Panc1 (cell line): ENCODE measurements at places on chromosomes 4 and X.
A peak's percentile ranks its signal among the peaks of the same experiment; 100 is the strongest.

- no peak for DNase-seq
Observed at GRCh38 chr4:176742211-176742610, 50.5 kb downstream of the VEGFC start.

GRCh38 chr4:100290585-100290984 lies 100.3 kb upstream of the DDIT4L start:
- DNase-seq: no peak

GRCh38 chr4:53786632-53787031 lies 195.3 kb upstream of the LNX1 start:
- no peak for DNase-seq

DNA sequence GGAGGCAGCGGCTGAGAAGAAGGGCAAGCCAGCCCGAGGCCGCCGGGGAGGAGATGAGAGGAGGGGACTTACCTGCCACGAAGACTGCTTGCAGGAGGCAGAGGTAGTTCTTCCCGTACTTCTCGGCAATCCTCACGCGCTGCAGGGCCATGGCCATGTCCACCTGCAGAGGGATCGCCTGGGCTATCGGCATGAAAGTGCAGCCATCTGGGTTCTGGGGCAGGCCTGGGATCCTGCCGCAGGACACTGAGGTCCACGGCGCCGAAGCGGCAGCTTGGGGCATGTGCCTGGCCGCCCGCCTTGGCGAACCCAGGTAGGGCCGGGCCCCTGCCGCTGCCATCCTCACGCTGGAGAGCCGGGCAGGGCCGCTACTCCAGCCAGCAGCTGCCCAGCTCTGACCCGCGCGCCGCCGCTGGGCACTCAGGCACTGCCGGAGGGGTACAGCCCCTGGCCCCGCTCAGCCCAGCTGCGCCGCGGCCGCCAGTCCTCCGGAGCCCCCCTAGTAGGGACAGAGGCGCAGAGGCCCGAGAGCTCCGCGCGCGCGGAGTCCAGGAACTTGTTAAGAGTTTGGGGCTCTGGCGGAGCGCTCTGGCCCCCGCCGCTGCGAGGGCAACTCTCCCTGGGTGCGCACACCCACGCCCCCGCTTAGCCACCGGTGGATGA lies 16.0 kb downstream of the MCF2 start:
- no peak for DNase-seq

DNA sequence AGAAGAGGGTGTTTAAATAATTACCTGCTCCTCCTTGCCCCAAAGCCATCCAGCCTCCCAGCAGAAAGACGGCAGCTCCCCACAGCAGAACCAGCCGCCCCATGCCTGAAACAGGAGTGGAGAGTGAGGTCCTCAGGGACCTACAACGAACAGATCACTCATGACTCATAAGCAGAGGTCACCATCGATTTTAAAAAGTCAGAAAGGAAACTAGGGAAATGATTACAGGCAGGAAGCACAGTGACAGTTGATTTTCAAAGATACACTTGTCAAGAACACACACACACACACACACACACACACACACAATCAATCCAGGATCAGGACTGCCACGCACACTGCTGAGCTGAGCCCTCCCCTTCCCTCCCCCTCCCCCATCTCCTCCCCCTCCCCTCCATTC lies at the start of gene CRLF2:
TSS of gene CRLF2 (minus strand) at position 118 of the 400 bp plus-strand sequence. CDS start at position 103, 15 bp downstream.
- no peak for DNase-seq

- DNase-seq: no peak
Observed at GRCh38 chrX:88439935-88440334, 307.1 kb upstream of the CPXCR1 start.

DNA sequence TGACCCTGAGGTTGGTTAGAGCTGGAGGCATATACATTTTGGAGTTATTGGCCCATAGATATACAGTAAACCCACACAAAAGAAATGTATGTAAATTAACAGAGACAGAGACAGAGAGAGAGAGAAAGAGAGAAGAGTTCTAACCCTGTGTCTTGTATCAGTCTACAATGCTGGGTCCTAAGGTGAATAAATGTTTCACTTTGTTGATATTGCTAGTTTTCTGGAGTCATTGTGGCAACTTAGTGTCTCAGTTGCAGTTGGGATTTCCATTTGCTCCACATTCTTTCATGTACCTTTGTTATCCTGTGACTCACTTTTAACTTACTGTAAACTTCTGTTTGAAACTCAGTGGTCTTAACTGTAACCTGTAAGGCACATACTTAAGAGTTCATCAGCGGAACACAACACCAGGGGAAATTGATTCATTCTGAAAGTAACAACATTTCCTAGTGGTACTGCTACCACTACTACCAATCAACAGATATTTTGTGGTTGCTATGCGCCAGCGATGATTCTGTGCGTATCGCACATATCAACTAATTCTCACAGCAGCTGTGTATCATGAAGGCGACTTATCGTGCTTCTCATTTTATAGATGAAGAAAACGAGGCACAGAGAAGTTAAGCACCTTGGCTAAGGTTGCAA lies 38.5 kb upstream of the ETDA start:
- no peak for DNase-seq

GRCh38 chrX:22314211-22314610 lies 41.5 kb downstream of the CBLL2 start:
- DNase-seq: no peak

DNA sequence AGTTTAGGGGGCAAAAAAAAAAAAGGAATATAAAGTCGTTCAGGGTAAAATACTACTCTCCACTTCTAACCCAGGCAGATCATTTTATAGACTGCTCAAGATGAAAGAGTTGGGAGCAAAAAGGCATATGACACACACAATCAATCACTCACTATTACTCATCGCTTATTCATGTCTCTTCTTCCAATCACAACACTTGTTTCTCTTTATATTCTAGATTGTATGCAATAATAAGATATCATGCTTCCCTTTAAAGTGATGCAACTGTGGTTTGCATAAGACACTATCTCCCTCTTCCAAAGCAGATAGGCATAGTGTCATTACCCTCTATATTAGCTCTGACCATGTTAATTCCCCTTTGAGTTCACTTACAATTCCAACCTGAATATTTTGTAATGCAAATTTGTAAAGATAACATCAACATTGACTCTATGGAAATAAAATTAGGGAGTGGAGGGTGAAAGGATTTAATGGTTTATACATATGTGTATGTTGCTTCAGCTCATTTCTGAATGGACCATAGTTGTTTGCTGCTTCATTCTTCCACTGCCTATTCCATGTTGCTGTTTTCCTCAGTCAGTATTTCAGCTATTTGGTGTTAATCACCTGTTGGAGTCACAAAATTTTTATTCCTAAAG lies 154.9 kb upstream of the EPHA5 start:
- DNase-seq: no peak

DNA sequence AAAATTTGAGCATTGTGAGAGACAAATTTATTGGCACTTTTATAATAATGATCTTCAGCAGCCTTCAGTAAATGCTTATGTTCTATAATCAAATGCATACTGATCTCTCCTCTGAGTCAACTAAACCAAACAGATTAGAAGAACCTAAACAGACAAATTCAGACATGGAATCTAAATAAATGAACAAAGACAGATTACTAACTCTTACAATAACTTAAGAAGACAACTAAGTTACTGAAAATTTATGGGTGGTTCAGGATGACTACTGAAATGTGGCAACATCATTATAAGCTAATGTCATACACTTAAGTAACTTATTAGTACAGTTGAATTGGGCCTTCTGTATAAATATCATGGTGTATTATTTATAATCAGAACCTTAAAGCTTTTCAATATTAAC lies 127.3 kb downstream of the NEK1 start:
- DNase-seq: no peak

- DNase-seq: no peak
Observed at GRCh38 chrX:124726881-124727280, 380.5 kb downstream of the SH2D1A start.

DNA sequence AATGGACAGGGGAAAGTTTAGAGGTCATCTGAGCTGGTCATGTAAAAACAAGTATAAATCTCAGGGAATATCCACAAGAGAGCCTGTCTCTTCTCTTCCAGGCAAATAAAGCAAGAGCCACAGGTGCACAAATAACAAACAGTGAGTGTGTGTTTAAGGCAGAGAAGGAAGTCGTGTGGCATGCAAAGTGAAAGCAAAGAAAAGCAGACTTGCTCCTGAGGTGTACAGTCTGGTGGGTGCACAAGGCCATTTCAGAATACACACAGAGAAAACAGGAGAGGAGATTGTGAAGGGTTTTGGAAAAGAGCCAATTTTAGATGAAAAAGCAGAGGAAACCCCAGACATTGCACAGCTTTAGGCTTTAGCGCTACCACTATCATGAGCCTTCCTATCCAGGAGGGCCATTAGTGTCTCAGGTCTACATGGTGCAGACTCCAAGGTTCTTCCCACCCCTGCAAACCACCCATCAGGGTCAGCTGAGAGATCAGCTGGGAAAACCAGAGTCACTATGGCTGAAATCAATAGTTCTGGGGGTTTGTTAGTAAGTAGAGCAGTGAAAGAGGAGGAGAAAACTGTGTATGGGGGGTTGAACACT lies 355.8 kb downstream of the KLHL4 start:
- DNase-seq: no peak

DNA sequence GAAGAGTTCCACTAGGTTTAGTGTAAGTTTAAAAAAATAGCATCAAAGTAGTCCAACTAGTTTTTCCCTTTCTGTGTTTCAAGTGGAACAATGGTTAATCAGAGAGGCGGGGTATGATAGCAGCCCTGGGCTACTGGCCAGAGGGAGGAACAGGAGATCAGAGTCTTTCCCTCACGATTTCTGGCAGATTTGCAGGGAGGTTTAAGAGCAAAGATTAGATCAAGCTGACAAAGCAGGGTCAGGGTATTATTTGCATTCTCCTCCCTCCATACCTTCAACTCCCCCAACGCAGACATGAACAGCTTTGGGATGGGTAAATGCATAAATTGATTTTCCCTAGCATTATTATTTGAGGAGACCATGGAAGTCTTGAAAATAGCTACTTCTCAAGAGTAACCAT lies 277.6 kb upstream of the DIAPH2 start:
- DNase-seq: no peak

GRCh38 chr4:78324625-78325024 lies 226.9 kb upstream of the ANXA3 start:
- DNase-seq: no peak

GRCh38 chr4:90727938-90728337 lies 600.7 kb downstream of the CCSER1 start:
- DNase-seq: no peak

DNA sequence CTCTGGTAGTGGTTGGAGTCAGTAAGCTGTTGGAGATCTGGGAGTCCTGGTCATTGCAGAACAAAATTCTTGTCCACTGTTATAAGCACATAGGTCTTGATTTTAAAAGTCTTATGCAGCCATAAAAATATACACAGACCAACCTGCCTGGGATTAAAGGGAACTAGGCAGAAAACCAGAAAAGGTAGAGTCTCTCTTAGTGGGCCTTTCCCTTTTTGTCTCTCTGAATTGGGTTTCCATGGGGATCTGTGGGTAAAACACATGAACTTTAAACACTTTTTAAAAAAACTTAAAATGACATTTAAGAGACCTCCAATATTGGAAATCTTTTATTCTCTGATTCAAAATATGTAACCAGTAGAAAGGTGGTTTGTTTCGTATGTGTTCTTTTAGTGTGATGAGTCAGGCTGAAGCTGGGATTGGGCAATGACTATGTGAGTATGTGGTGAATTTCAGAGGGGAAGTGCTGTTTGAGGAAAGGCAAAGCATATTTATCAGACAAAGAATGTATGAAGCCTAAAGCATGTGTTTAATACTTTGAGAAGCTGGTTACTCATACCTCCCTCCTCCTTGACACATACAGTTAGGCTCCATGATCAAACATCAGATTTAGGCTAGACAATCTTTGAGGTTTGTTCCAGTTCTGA lies 29.6 kb downstream of the SLC16A2 start:
- DNase-seq: peak; percentile 27

GRCh38 chrX:13898083-13898482 lies 81.2 kb upstream of the GPM6B start:
- DNase-seq: no peak

GRCh38 chr4:2942037-2942531 lies 21.1 kb downstream of the NOP14 start:
- DNase-seq: no peak

DNA sequence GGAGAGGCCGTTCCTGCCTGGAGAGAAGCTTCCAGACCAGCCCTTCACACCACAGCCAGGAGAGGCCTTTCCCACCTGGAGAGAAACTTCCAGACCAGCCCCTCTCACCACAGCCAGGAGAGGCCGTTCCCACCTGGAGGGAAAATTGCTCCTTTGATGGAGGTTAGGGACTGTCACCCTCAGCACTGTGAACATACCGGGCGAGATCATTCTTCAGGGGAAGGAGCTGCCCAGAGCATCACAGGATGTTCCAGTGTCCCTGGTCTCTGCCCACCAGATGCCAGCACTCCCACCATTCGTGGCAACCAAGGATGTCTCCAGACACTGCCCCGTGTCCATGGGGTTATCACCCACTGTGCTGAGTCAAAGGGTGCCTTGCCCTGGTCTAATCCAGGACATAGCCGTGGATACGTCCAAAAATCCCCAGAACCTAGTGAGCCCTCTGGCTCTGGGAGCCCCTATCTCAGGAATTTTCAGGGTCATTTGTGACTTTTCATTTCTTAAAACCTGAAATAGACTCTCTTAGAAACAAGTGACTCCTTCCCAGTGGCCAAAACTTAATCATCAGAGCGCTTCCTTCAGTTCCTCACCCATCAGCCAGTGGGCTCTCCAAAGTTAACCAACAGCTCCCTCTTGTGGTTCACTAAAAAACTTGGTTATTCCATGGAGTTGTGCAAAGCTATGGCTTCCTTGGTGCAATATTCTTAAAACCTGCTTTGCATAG lies 80.2 kb downstream of the CRMP1 start:
- no peak for DNase-seq

GRCh38 chrX:115898382-115899001 lies 272.1 kb upstream of the AGTR2 start:
- DNase-seq: no peak

- DNase-seq: no peak
Observed at GRCh38 chrX:74272230-74272629, 31.8 kb upstream of the ZCCHC13 start.

- no peak for DNase-seq
Observed at GRCh38 chrX:68758671-68759070, 70.2 kb upstream of the EFNB1 start.

DNA sequence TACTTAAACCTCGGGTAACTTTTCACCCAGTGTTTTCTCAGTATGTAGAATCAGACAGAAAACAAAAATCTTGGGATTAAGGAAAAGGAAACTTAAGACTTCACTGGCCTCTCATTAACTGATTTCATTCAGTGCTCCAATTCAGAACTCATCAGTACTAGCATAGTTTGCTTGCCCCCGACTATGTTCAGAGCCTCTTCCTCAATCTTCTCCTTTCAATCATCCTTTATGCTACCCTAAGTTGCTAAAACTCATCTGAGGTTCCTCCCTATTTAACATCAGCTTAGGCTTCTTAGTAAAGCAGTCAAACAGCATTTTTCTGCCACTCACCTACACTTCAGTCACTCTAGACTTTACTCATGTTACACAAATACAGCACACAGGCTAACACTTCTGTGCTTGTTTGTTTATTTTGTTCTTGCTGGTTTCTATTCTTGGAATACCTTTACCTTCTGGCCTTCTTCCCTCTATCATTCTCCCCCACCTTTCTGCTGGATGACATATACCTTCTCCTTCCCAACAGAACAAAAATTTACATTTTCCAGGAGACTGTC lies 163.0 kb upstream of the TLL1 start:
- no peak for DNase-seq
